ENCODE measurements at places on chromosomes 6 and 20.

GRCh38 chr6:11538052-11538818 is 686 bp downstream of the TMEM170B start:
- no peak for DNase-seq

- DNase-seq = no peak
These were observed 37.4 kb upstream of the SYNDIG1 start for GRCh38 chr20:24432046-24432442.

- DNase-seq = no peak
These were observed 1034.4 kb downstream of the EYS start for GRCh38 chr6:64672651-64673050.

DNA sequence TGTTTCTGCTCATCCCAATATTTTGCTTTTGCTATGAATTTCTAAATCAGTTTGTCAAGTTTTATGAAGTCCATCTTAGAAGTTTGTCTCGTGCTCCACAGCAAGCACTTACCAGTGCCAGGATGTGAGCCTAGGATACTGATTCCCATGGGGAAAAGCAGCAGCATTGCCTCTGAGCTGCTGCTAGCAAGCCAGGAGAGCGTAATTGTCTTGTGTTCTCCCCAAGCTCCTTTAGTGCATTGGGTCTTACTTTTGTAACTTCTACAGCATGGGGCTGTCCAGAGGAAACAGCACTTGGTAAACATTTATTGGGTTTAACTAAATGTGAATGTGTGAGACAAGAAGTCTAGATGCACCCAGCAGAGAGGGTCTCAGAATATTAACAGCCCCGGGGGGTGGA is 76.1 kb downstream of the RNF182 start:
- no peak for DNase-seq

DNA sequence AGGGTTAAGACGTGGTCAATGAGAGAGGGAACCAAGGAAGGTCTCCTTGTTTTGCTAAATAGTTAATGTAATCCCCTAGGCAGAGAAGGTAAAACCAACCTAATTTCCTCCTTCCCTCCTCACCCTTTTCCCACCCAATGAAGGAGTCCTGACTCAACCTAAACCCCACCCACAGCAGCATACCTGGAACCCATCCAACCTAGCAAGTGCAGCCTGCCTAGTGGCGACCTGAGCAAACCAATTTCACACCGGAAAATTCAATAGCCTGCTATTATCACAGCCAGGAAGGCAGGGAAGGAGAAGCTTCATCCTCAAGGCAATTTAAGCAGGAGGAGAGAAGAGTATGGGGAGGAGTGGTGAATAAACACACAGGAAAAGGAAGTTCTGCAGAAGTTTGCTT is 46.9 kb downstream of the OSTM1 start:
- no peak for DNase-seq

DNA sequence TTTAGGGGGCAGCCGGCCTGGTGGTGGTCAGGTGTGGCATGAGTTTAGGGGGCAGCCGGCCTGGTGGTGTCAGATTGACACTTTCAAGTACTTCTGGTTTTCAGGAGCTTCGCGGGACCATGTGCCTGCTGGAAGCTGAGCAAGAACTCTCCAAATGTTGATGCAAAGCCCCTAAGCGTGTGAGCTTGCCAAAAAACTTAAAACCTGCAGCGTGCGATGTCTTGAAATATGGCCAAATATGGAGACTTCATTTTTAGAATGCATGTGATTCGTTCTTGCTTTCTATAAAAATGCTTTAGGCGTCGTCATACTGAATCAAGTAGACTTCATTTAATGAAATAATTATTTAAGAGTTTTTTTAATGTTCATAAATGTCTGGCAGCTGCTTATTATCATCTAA is 149.4 kb downstream of the SMOC2 start:
- DNase-seq = no peak

GRCh38 chr6:166927240-166927934 is 29.0 kb downstream of the RNASET2 start:
- no peak for DNase-seq

GRCh38 chr6:168627506-168628175 is 186.7 kb downstream of the SMOC2 start:
- no peak for DNase-seq
